Esophagus muscularis mucosa (tissue), 4 donors: ENCODE measurements at places on chromosomes 12 and 14. TPM values are rescaled to one million over a fixed set of nuclear protein-coding genes. Genes with fewer than 3 reads are reported as not detected.

- no peak for DNase-seq
Measured at GRCh38 chr14:32378284-32378683, 49.2 kb downstream of the AKAP6 start.

DNA sequence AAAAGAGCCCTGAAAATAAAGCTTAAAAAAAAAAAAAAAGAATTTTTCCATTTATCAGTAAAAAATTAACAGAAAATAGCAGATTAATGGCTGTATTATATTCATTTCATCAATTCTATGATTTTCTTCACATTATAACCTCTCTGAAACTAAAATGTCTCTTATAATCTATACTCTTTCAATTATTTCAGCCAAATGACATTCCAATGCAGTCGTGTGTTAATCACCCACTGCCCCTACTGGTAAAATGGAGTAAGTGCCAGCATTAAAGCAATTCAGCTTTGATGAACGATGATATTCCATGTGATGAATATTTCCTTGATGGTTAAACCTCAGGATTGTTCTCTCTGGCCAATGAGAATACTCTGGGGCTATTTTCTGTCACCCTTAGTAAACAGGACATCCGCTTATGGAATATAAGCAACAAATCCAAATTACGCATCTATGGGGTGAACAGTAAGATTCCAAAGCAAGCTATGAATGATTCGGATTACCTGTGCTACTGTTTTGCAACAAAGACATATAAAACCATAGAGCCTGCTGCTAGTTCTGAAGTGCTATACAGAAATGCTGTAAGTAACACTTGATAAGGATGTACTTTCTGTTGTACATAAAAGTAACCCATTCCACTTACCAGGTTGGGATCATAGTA lies 20.3 kb upstream of the SYCP3 start:
- DNase-seq: no peak

DNA sequence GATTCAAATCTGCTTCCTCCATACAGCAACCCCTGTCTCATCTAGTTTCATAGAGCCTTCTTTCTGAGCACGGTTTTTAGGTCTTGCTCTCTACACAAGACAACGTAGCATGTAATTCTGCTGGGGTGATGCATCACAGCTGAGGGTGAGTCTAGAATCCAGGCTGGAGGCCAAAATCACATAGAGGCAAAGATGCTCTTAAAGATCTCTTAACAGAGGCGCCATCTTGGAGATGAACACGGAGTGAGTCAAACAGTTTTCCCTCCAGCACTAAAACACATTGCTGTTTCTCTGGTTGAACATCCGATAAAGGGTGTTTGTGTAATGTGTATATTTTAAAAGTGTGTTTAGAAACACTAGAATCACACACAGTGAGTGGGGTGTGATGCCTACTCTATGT lies 78.9 kb downstream of the NOS1 start:
- DNase-seq: no peak

DNA sequence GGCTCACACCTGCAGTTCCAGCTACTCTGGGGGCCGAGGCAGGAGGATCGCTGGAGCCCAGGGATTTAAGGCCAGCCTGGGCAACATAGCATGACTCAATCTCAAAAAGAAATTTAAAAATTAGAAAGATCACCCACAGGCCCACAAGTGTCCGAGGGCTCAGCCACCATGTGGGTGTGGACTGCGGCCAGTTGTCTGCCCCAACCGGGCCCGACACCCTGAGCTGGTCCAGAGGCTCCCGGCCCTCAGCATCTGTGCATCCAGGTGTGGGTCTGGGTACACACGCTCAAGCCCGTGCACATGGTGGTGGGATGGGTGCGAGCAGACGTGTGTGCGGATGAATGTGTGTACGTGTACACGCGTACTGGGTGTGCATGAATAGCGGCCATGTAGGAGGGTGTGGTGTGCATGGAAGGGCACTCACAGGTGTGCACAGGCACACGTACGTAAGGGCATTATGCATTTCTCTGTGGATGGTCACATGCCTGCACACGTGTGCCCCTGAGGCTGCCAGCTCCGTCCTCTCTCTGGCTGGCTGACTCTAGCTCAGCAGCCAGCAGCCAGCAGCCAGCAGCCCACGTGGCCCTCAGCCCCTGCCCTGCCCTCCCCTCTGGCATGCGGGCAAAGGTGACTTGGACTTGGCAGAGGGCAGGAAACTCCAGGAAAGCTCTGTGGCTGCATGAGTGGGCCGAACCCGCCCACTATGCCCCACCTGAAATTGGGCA lies 23.3 kb upstream of the NUDT14 start:
- DNase-seq: no peak

DNA sequence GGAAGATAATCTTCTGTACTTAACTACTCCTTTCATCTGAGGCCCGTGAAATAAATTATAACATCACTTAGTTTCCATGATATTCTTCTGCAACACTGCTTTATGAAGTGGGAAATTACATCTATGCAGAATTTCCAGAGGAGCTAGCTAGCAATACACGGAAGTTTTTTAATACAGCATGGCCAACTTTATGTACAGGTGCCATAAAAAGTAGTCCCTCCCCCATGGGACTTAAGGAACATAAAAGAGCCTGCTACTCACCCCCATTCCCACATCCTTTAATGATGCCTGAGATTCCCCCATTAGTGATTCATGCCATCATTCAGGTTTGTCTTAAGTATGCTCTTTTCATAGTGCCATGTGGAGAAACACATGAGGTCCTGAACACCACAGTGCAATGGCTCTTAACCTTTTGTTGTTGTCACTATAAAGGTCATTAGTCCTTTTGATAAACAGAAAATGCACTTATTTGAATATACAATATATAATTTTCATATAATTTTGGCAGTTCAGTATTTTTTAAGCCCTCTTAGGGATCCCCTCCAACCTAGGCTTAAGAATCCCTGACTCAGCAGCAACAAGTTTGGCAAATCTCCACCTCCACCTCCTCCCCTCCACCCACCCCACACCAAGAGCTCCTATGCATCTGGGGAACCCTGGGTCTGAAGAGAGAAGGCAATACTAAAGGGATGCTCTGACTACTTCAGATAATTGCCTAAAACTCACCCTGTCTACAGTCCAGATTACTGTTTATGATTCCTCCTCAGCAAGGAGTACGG lies 37.3 kb downstream of the DCAF5 start:
- DNase-seq: no peak

DNA sequence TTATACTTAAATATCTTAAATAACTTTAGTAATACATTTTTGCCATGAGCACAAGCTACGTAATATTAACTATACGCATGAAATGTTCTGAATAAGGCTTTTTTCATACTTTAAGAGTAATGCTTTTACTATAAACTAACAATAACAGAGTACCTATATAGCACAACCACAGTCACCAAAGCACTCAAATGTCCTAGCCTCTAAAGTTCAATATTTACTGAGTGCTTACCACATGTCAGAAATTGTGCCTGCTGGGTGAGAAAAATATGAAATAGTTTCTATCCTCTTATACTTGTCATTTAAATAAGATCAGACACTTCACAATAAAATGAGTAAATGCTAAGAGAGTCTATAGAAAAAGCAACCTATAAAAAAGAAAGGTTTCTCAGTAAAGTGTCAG lies 83.1 kb downstream of the SH2B3 start:
- DNase-seq: no peak

DNA sequence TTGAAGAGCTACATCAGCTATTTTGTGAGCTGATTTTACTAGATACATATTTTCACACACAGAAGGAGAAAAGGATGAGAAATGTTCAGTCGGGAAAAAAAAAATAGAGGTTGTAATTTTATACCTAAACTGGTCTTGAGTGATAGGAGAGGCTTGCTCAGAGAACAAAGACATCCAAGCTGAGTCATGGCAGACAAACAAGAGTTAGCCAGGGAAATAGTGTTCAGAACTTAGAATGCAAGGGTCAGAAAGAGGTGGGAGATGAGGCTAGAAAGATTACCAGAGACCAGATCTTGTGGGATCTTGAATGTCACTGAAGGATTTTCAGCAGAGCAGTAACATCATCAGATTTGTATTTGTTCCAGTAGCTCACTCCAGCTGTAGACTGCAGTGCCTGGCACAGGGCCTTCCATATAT lies 121.9 kb upstream of the ATF1 start:
- DNase-seq: no peak

DNA sequence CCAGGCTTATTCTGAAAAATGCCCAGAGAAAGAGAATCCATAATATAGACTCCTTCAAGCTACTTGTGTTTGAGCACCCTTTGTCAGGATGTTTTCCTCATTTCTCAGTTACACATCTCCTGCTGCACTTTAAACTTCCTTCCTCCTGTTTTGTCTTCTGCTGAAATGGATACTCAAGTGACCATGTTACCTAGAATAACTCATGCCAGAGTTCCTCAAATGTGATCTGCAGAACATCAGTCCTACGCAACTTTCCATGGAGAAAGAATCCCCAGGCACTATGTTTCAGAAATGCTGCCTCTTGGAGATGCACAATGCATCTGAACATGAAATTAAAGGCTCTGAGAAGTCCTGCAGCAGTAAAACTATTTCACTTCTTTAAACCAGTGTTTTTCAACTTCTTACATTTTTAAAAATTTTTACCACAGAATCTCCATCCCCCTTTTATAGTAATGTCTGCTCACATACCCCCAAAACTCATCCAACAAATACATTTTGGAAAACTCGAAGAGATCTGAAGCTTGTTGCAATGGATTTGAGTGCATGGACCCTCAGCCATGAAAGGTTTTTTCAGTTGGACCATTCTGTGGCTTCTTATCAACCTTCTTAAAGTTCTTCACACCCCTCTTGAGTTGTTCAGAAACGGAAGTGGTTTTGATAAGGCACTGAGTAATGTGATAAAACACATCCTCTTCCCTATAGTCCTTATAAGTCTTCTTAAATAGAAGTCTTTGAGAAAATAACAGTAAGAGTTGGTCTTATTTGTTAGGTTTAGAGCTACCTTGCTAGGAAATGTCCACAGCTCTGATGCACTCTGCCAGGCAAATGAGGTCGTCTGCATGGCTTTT lies 84.5 kb upstream of the KCNA1 start:
- DNase-seq: no peak

GRCh38 chr12:123280971-123281370 lies 9.3 kb upstream of the CDK2AP1 start:
- no peak for DNase-seq

GRCh38 chr14:31902002-31902401 lies 175.1 kb upstream of the ARHGAP5 start:
- no peak for DNase-seq

DNA sequence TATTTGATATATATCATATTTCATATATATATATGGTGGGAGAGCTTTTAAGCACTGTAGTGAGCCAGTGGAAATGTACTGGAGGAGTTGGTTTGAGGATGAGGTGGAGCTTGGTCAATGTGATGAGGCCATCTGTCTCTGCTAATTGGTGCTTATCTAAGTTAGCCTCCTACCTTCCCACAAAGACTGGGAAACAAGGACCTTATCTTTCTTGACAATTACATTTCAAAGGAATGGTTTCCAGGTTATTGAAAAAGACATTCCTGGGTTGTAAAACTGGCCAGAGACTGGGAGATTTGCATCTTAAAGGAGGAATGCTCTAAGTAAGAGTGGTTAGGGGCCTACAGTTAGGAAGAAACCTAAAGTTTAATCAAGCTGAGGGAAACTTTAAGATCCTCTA lies 212.8 kb upstream of the SYT1 start:
- DNase-seq: no peak

DNA sequence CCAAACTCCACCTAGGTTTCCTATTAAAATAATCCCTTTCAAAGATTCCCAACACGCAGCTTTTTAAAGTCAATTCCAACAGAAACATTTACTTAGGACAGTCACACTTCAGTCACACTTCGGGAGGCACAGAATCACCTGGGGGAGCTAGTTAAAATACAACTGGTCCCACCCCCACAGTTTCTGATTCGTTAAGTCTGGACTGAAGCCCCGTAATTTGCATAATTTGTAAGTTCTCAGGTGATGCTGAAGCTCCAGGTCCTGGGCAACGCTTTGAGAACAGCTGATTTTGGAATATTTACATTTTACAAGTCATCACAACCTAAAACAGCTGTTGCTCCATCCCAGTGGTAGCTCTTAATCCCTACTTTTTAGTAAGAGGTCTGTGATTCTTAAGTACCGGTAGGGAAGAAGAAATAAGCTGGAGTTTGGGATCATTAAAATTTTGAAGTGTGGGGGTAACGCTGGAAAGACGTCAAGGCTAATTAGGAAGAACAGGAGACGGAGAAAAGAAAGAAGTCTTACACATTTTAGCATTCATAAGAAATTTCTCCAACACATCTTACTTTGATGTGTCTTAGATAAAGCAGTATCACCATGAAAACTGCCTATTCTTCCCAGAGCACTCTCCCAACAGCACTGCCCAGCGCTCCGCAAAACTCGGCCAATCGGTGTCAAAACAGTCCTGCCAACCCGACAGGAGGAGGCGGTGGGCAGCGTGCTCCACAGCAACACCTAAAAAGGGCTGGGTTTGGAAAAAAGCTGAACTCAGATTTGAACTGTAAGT lies 1.1 kb downstream of the IPO8 start:
- no peak for DNase-seq

- DNase-seq: no peak
Measured at GRCh38 chr12:71456990-71457389, 17.4 kb downstream of the LGR5 start.

DNA sequence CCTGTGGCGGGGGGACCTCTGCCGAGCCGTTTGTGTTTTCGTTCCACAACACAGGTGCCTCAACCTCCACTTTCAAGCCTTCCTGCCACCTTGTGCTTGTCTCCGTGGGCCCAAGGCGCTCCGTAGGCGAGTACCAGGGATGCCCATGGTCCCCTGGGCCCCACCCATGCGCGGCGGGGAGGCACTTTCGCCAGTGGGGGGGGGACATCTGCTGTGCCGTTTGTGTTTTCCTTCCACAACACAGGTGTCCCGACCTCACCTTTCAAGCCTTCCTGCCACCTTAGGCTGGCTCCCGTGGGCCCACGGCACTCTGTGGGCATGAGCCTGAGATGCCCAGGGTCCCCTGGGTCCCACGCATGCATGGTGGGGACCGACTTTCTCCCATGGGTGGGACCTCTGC lies 335.9 kb downstream of the ALG10 start:
- no peak for DNase-seq

The SLC17A8 gene
- total RNA-seq: not detected

The RNF212B gene
- total RNA-seq: not detected

The ETV6 gene
- total RNA-seq: 27.8 TPM

The DACT1 gene
- 22.7 TPM for total RNA-seq

The PROX2 gene
- not detected for total RNA-seq

The KCNJ8 gene
- total RNA-seq: 25.7 TPM
